Mucosa of descending colon (tissue), 3 donors: ENCODE measurements at places on chromosomes 1 and 21. TPM values are rescaled to one million over a fixed set of nuclear protein-coding genes. Genes with fewer than 3 reads are reported as not detected.

The LCE6A gene
- total RNA-seq, result not detected

The MRPL9 gene
- 51.2 TPM for total RNA-seq

The AIM2 gene
- 1.0 TPM for total RNA-seq

The ZNF684 gene
- 6.1 TPM for total RNA-seq

The SMIM11 gene
- total RNA-seq, result 3.8 TPM

The SPRR3 gene
- 0.93 TPM for total RNA-seq

The RNU1-2 gene
- total RNA-seq, result 2,195 TPM

The GJC2 gene
- total RNA-seq, result 1.5 TPM

The FMO2 gene
- total RNA-seq, result 0.55 TPM

The NBPF9 gene
- 13.4 TPM for total RNA-seq

The JAK1 gene
- 97.1 TPM for total RNA-seq

The HMGCS2 gene
- total RNA-seq, result 592 TPM

The SPRR2G gene
- total RNA-seq, result not detected

The FAM3B gene
- 0.70 TPM for total RNA-seq

The OLFM3 gene
- 2.6 TPM for total RNA-seq

The NOTCH2NLA gene
- total RNA-seq, result 35.6 TPM

The GPR161 gene
- total RNA-seq, result 2.2 TPM

The NID1 gene
- 7.2 TPM for total RNA-seq

The TEX38 gene
- total RNA-seq, result not detected

The GABRD gene
- total RNA-seq, result not detected

The PLCH2 gene
- total RNA-seq, result 1.2 TPM
